ENCODE measurements at places on chromosomes 12 and 14. TPM values are rescaled to one million over a fixed set of nuclear protein-coding genes. Genes with fewer than 3 reads are reported as not detected.

- no peak for DNase-seq
Observed at GRCh38 chr12:26239852-26240815, 44.8 kb downstream of the SSPN start.

ACVRL1 gene
- 0.62 TPM for total RNA-seq

DNA sequence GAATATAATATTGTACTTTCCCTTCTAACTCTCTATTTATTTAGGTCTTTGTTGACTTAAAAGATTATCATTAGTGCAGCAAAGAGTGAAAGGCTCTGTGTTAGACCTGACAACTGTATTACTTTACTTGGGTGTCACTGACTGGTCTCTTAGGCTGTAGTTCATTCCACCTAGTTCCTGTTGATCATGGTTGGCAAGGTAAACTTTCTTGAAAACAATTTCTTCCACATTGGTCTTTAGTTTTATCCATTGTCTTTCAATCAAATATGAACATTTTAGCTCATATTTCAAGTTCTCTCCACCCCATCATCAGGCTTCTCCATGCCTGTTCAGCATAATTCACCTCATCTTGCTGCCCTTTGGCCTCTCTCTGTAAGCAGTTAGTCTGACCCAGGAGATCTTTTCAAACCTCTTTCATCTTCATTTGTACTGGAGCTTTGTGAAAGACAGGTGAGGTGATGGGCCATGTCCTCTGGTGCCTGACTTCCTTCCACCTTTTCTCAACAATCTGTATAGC lies 32.1 kb upstream of the PPM1H start:
- DNase-seq, result no peak

- no peak for DNase-seq
Observed at GRCh38 chr14:105163040-105163742, 5.4 kb downstream of the JAG2 start.

EML5 gene
- 1.0 TPM for total RNA-seq

DNA sequence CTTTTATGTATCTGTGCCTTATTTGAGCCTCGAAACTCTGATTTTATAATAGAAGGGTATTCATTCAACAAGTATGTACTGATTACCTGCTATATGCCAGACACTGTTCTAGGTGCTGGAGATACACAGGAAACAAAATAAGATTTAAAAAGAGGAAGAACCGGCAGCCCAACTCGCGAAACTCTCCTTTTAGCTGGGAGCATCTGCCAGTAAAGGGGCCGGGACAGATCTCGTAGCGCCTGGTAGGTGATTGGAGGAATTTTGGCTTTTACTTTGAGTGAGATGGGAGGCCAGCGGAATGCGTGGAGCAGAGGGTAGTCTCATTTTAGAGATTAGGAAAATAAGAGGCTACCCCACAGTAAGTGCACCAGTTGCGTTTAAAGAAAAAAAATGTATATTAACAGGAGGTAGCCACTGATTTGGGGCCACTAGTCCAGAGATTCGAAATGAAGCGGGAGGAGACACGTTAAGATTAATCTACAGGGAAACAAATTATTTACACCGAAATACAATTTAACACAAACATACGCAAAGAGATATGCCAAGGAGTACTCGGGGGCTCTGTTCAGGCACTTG lies 520 bp upstream of the MON2 start:
- DNase-seq, result peak; percentile 78

GRCh38 chr12:107448198-107448597 lies 237.4 kb upstream of the PWP1 start:
- DNase-seq, result peak; percentile 80

- DNase-seq, result no peak
Observed at GRCh38 chr14:74705613-74706500, 7.0 kb downstream of the AREL1 start.

GALNT8 gene
- 8.4 TPM for total RNA-seq

DNA sequence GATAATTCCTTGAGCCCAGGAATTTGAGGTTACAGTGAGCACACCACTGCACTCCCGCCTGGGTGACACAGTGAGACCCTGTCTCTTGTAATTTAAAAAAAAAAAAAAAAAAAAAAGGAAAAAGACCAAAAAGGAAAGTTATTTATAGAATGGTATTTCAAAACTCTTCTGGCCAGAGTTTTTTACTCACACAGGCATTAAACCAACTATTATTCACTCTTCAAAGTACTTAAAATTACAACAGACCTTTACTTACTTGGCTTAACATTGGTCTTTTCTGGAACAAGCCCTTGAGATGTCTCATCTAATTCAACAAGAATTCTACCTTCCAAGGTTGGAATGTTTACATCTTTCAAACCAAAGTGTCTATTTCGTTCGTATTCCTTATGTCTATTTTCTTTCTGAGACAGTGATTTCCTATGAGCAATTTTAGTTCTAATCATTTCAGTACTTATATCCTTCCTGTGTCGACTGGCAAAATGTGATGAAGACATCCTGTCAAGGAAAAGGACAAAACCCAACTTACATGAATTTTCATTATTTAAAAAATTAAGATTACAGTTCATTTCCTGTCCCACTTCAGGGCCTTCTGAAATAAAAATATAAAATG lies 2.6 kb downstream of the DLGAP5 start:
- DNase-seq, result no peak

SYT10 gene
- 5.7 TPM for total RNA-seq

VDR gene
- 1.1 TPM for total RNA-seq

DNA sequence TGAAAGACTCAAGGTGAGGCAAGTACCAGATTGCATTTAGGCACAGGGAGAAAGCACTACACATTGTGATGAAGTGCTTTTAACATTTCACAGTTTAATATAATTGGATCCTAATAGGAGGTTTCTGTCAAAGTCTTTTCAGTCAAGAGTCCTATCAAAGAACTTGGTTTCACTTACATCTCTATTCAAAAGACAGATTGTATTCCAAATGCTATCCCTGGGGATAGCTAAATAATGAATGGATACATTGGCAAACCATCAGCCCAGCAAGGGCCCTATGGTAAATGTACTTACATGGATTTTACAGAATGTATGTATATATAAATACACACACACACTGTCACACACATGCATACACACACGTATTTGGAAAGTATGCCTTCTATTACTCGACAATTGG lies 655.5 kb upstream of the FLRT2 start:
- DNase-seq, result no peak

DNA sequence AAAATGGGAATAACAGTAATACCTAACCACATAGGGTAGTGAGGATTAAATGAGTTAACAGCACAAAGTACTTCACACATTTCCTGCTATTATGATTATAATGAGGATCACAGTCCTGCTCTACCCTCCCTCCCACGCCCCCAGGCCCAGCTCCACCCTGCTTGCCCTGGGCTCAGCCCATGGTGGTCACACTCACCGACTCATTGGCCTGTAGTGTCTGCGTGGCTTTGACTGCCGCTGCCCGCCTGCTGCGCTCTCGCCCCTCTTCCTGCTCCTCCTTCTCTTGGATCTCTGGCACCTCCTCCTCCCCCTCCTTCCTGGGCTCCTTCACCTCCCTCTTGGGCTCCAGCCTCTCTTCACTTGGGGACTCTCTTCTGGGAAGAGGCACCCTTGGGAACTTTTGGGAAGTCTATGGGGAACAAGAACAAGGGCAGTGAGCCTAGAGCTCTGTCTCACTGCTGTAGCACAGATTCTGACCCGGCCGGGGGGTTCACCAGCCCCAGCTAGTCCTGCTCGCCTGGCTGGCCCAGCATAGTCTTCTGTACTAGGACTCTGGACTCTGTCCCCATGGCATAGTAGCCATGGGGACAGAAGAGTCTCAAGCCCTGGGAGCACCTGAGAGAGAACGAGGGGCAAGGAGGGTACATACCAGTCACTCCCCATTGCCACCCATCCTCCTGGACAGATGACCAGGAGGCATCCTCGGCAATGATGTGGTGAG lies 7.1 kb upstream of the PNMA1 start:
- peak; percentile 78 for DNase-seq

OR6C2 gene
- total RNA-seq, result not detected

DNA sequence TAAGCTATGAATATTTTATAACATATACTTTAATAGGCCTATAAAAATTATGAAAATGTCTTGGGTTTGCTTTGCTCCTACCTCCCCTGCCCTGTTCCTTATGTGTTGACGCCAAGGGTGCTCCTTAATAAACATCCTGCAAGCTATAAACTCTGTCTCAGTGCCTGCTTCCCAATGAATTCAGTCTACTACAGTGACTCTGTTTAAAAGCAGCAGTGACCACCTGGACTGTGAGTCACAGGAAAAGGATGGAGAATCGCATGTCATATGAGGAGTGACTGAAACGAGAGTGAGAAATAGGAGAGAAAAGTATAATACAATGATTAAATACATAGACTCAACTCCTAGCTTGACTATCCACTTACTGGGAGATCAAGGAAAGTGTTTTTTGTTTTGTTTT lies 41.1 kb upstream of the CFAP54 start:
- no peak for DNase-seq

SLC17A8 gene
- total RNA-seq, result not detected

DNA sequence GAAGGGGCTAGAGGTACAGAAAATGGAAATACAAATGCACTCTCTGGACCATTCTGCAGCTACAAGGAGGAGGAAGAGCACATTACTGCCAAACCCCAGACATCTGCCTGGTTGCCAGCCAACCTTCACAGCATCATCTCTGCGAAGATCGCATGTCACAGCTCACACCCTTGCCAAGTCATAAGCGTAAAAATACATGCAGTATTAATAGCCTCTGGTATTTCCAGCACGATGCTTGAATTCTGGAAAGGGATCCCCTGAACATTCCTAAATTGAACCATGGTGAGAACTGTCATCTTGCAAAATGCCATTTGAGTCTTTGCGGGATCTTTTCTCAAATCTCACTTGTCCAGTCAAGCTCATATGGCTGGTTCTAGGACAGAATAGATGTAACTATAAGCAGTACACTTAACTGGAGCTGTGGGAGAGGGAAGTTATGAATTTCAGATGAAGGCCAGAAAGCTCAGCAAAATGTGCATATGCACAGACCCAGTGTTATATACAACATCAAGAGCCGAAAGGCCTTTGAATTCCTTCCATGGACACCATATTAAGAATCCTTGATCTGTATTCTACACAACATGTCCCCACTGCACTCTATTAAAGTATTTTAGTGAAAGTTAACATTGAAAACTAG lies 211.6 kb downstream of the DUSP6 start:
- DNase-seq, result no peak

- DNase-seq, result no peak
Observed at GRCh38 chr12:94098466-94098865, 49.9 kb upstream of the PLXNC1 start.

- peak; percentile 46 for DNase-seq
Observed at GRCh38 chr14:75279153-75279762, 630 bp downstream of the FOS start.

ERBB3 gene
- total RNA-seq, result 54.4 TPM

DNA sequence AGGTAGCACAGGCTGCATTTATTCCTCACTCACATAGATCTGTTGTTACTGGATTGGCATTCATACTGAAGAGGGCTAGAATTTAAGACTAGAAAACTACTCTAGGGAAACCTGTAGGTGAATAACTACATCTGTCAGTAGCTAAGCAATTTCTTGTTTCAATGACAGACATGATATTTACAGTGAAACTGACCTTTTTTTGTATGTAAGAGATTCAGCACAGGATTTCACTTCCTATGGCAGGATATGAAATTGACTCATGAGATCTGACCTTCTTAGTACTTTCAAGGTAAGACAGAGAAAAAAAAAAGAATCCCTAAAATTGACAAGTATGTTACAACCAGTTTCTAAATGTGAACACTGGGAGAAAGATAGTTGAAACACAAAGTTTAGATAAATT lies 189.8 kb upstream of the SLC16A7 start:
- no peak for DNase-seq

GUCY2C gene
- 3.1 TPM for total RNA-seq

KRT75 gene
- total RNA-seq, result not detected

- no peak for DNase-seq
Observed at GRCh38 chr14:75748336-75748735, 87.3 kb downstream of the TTLL5 start.

DNA sequence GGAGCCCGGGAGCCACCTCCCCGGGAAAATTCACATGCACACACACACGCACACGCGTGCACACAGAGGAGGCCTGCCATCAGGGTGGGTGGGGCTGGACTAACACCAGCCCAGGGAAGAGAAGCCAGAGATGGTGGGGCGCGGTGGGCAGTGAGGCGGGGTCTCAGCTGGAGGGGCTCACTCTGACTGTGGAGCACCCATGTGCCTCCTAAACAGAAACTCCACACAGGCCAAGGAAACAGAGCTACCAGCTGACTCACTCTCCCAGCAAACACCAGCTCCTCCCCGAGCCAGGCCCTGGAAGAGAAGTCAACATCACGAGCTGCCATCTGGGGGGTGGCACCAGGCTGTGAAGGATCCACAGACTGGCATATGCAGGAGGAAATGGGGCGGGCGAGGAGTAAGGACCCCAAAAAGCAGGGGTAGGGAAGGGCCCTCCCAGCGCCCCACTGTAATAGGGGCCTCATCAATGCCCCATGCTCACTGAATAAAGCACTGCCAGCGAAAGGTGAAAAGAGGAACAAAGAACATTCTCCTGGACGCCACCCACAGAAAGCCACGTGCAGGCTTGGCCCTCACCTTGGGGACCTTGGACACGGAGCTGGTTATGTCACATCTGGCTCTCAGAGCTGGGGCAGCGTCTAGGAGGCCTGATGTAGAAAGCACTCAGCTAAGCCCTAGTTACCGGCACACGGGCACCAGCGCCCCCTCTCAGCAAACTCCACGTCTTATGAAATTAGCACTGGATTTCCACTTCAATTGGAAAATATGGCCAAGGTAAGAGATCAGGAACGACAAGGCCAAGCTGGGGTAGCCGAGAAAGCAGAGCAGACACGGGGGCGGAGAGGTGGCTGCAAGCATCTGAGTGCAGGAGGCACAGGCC lies 8.4 kb upstream of the INF2 start:
- no peak for DNase-seq

DNA sequence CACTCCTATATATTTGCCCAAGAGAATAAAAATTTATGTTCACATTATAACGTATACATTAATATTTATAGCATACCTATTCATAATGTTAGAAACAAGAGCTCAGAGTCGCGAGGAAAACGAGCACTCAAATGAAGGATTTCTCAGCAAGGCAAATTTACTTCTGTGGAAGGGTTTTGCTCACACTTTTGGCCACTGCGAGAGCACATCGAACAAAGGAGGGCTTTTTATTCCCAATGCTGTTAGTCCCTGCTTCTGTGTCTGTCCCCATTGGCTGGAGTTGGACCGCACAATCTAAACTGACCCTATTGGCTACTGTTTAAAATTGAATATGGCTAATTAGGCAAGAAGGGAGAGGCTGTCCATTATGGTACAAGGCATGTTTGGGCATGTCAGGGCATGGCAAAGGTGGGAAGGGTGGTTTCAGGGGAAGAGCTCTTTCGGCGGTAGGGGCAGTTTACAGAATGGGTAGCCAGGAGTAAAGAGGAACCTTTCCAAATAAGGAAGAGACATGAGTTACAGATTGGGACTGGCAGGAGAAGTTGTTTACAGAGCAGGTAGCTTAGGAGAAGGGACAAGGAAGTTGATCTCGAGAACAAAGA lies 702.9 kb downstream of the TRHDE start:
- peak; percentile 26 for DNase-seq

DNA sequence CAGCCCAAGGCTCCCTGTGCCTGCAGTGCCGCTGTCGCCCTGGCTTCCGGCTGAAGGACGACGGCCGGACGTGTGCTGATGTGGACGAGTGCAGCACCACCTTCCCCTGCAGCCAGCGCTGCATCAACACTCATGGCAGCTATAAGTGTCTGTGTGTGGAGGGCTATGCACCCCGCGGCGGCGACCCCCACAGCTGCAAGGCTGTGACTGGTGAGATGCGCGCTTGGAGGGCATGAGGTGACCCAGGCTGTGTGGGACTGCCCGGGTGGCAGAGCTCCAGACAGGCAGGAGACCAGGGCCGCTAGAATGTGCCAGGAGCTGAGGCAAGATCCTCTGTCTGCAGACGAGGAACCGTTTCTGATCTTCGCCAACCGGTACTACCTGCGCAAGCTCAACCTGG lies 19.6 kb upstream of the NXPH4 start:
- no peak for DNase-seq

KCNH5 gene
- total RNA-seq, result 0.97 TPM

Measured in GM23338 (cell line).